ENCODE measurements at places on chromosomes 7 and 10.

DNA sequence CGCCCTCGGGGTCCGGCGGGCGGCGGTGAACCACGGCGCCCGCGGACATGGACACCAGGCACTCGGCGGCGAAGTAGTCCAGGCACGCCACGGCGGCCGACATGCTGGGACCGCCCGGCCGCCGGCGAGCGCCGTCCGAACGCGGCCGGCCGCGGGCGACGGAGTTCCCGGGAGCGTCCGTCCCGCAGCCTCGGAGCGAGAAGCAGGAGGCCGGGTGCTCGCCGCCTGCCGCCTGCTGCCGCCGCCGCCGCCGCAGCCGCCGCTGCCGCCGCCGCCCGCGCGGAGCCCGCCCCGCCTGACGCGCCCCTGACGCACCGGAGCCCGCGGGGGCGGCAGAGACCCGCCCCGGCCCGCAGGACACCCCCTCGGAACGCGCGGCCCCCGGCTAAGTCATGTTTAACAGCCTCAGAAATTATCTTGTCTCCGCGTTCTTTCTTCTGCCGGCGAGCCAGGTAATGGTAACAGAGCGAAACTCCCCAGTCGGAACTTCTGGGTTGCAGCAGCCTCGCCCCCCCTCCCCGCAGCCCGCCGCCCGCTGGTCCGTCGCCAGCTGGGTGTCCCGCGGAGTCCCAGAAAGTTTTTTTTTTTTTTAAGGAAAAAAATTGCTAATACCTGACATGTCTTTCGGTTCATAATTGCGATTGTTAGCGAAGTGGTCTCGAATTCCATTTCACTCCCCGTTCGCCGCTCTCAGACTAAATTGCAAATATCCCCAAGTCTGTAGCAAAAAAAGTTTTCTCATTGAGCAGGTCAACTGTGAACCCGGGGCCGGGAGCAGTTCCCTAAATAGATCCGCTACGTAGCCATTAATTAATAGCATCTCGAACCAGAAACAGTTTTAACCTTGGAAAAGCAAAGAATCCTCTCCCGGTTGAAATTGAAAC is at the start of gene KLF14:
TSS of gene KLF14 (minus strand) at position 277 of the 884 bp plus-strand sequence. CDS start at position 103, 174 bp downstream.
- peak; percentile 63 for DNase-seq

DNA sequence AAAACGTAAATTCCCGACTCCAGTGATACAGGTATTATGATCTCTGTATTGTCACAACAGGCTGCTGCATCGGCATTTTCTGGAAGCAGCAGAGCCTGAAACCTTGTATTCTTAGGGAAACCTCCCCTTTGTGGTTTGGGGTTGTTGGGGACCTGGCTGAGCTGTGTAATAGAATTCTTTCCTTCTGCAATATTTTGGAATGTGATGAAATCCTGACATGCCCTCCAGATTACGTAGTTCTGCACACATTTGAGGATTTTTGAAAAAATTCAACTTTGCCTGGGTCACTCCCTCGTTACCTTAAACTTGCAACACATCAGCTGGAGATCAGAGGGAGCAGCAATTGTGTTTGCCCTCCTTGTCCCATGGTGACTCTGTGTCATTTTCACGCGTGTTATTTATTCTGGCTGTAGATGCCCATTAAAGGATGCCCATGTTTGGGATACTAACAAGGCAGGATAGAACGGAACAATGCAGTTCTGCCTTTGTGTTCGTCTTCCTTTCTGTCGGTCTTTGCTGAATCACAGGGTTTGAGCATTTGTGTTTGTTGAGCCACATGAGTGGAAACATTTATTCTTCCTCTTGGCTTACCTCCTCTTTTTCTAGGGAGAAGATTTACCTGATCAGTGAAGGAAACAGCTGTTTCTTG is 181.7 kb downstream of the TCF7L2 start:
- DNase-seq = peak; percentile 51

DNA sequence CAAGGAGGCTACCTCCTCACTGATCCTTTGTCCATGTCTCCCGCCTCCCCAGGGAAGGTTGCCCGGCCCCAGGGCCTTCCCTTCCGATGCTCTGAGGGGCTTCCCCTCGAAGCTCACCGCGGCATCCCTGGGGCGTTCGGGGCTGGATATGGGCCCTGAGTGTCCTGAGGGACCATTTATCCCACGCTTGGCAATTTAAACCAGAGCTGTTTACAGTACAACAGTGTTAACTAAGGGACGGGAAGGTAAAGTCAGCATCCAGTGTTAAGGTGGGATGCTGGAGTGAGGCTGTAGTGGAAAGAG is 92.0 kb downstream of the TCERG1L start:
- DNase-seq = no peak

DNA sequence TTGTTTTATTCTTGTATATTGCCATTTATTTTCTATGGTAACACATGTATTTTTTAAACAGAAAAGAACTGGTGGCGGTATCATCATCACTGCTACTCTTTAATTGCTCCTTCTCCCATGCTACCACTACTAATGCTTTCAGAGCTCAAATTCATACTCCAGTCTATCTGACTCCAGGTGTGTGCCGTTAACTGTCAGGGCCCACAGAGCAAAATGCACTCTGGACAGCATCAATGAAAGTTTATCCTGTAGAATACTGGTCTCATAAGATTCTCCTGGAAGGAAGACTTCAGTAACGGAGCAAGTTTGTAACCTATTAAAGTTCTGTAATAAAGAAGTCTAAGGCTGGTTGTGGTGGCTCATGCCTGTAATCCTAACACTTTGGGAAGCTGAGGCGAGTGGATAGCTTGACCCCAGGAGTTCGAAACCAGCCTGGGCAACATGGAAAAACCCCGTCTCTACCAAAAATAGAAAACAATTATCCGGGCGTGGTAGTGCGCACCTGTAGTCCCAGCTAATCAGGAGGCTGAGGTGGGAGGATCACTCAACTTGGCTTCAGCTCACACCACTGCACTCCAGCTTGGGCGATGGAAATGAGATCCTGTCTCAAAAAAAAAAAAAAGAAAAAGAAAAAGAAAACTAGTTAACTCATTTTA is 18.4 kb downstream of the ZNRF2 start:
- DNase-seq = no peak

- no peak for DNase-seq
These were observed 114.5 kb downstream of the MARCHF5 start for GRCh38 chr10:92405419-92405924.

DNA sequence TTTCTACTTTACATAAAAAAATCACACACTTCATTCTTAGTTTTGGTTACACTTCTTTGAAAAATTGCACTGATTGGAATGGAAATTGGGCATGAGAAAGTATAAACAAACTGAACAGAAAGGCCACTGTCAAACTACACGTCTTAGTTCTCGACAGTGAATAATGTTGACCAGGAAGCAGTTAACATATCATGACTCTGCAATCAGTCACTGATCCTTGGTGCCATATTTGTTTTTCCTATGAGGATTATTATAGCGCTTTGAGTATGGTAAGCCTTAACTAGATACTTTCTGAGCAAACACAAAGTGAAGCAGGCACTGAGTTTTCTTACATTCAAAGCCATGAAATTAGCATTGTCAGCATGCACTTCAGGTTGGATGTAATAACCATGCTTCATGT is 495.1 kb upstream of the ANKRD30A start:
- DNase-seq = no peak

DNA sequence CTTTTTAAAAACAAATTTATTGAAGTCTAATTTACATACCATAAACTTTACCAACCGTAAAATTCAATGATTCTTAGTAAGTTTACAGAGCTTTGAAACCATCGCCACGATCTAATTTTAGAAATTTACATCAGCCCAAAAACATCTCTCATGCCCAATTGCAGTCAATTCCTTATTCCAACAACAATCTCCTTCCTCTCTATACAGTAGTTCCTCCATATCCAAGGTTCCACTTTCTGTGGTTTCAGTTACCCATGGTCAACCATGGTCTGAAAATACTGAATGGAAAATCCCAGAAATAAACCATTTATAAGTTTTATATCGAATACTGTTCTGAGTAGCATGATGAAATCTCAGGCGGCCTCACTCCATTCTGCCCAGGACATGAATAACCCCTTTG is 183.4 kb upstream of the ADCY1 start:
- DNase-seq = no peak

GRCh38 chr7:43116451-43116850 is 4.0 kb downstream of the HECW1 start:
- DNase-seq = no peak

DNA sequence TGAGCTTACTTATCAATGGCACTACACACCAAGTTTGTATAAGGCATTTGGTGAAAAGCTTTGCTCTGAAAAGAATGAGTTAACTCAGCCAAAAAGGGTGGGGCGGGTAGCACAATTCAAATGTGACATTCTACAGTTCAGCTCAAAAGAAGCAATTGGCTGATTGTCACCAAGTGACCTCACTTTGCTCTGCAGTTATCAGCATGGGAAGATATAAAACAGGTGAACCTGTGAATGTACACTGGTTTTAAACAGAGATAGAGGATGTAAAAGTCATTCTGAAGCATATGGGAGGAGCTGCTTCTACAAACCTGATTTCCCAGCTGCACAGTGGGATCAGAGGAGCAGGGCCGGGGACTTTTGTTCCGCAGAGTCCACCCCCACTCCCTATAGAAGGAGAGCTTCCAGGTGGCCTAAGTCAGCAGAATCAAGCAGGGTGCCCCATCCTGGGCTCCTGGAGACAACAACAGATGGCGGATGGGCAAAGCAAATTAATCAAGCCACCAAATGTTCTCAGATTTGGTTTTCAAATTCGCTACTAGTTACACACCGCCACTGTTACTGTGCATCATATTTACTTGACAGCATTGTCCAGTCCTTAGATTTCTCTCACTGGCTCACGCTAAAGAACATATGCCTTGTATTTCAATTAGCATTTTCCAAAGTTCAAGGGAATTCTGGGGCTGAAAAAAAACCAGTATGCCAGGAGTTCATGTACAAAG is 27.5 kb upstream of the NPVF start:
- no peak for DNase-seq

DNA sequence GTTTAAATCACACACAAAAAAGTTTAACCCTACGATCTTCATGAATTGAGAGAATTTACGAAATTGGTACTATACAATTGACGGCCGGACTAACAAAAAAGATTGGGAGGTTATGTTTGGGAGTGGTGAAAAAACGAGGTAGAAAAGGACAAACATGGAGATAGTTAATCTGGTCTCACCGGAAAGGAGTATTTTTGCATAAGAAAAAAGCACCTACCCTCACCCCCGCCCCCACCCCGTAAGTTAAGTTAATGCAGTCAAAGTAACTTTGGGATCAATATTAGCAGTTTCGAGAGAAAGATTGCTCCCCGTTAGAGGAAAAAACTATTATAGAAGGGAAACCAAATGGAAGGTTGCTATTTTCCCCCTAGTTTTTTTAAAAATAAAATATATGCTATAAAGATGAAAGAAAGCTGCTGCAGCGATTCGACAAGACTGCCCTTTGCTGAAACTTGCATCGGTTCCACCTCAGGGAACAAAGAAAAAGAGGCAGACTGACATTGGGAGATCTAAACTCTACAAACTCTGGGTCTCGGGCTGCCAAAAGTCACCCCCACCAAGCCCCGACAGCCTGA is 3.5 kb downstream of the SP8 start:
- no peak for DNase-seq

GRCh38 chr10:15052121-15052520 is 8.4 kb downstream of the OLAH start:
- DNase-seq = no peak

DNA sequence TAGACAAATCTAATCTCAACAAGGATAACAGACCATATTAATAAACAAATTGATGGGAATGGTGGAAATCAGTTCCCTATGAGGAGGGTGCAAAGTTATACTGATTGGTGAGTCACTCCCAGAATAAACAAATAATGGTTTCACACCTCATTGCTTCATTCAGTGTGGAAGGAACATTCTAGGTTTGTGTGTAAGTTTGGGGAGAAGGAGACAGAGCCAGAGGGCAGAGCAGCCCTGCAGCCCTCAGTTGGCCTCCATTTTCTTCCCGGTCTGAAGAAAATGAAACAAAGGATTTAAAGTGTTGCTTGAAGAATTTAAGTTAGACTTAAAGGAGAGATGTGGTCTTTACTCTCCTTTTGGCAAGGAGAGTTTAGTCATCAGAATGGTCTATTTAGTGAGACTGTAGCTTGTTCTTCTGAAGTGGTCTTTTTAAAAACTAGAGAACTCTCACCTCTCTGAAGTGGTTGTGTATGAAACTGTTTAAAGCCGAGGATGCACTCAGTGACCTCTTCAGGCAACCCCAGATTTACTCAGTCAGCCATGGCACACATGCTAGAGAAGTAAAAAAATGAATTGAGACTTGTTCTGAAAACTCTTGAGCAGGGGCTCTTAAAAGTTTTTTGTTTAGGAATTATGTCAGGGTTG is 27.2 kb downstream of the IKZF1 start:
- DNase-seq = no peak

GRCh38 chr7:93374345-93374940 is 142.3 kb downstream of the VPS50 start:
- DNase-seq = no peak

DNA sequence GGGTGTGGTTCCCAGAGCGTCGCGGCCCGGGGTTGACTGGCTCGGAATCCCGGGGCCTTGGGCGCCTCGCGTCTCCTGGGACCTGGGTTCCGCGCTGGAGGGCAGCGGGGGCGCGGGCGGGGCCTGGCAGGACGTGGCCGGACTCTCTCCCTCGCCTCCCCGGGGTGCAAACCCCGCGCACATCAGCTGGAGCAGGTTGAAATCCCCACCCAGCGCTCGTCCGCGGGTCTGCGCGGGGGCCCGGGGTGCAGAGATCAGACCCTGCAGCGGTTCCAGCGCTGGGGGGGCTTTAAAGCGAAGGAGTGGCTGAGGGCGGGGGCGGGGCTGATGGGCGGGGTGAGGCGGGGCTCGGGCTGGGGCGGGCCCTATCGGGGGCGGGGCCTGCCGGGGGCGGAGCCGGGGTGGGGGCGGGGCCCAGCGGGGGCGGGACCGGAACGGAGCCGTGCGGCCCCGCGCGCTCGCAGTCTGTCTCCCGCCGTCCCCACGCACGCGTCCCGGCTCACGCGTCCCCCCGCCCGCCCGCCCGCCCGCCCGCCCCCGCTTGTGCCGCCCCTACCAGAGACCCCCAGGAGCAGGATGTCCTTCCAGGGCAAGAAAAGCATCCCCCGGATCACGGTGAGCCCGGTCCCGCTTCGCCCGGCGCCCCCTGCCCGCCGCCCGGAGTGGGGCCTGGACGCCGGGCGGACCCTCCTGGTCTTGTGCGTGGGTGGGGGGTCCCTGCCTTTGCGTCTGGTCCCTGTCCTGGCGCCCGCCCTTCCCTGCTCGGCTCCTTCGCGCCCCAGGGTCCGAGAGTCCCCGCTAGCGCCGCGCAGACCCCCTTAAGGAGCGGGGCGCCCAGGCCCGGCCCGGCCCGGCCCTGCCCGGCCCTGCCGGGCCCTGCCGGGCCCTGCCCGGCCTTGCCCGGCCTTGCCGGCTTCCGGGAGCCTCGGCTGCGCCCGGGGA is at the start of gene DPYSL4:
TSS of gene DPYSL4 (plus strand) at position 461 of the 942 bp plus-strand sequence. CDS start at position 577, 116 bp downstream.
- DNase-seq = peak; percentile 75

DNA sequence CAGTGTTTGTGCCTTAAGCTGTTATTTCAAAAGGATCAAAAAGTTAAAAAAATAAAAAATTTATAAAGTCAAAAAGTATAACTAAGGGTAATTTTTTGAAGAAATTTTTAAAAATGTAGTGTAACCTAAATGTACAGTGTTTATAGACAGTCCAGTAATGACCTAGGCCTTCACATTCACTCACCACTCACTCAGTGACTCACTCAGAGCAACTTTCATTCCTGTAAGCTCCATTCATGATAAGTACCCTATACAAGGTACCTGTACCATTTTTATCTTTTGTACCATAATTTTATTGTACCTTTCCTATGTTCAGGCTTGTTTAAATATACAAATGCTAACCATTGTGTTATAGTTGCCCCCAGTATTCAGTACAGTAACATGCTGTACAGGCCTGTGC is 21.5 kb downstream of the DNAJC9 start:
- DNase-seq = no peak

- DNase-seq = no peak
These were observed 11.1 kb downstream of the ZNF775 start for GRCh38 chr7:150390205-150390604.

All from right cardiac atrium (tissue), 5 donors.